ENCODE measurements at places on chromosomes 1 and 21.
A peak's percentile ranks its signal among the peaks of the same experiment; 100 is the strongest.

DNA sequence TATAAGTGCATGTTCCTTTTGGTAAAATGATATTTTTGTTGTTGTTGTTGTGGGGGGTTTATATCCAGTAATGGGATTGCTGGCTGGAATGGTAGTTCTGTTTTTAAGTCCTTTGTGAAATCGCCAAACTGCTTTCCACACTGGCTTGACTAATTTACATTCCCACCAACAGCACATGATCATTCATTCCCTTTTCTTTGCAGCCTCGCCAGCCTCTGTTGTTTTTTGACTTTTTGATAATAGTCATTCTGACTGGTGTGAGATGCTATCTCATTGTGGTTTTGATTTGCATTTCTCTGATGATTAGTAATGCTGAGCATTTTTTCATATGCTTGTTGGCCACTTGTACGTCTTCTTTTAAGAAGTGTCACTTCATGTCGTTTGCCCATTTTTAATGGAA, 188.5 kb upstream of the CHRM3 start:
- no peak for DNase-seq

GRCh38 chr1:224203243-224204016, 20.4 kb downstream of the DEGS1 start:
- DNase-seq = peak; percentile 89

GRCh38 chr21:39346671-39347331, 2.1 kb downstream of the HMGN1 start:
- DNase-seq = no peak

- DNase-seq = no peak
Measured at GRCh38 chr21:43355925-43356289, 71.0 kb downstream of the SIK1 start.

DNA sequence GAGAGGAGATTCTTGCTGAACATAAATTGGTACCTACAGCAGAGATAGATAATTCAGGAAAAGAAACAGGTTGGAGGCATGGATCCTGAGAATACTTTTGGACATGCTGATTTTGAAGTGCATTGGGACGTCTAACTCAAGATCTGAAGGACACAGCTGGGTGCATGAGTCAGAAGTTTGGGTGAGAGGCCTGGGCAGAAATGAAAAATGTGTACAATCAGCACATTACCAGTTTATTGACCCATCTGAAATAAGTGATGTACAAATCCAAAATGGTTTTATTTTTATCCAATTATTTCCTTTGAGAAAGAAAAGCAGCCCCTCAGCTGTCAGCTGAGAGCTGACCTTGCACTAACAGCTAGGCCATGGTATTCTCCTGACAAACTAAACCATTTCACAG, 975.2 kb upstream of the B3GALT2 start:
- DNase-seq = no peak

GRCh38 chr1:167141963-167142362, 48.1 kb downstream of the STYXL2 start:
- DNase-seq = no peak

DNA sequence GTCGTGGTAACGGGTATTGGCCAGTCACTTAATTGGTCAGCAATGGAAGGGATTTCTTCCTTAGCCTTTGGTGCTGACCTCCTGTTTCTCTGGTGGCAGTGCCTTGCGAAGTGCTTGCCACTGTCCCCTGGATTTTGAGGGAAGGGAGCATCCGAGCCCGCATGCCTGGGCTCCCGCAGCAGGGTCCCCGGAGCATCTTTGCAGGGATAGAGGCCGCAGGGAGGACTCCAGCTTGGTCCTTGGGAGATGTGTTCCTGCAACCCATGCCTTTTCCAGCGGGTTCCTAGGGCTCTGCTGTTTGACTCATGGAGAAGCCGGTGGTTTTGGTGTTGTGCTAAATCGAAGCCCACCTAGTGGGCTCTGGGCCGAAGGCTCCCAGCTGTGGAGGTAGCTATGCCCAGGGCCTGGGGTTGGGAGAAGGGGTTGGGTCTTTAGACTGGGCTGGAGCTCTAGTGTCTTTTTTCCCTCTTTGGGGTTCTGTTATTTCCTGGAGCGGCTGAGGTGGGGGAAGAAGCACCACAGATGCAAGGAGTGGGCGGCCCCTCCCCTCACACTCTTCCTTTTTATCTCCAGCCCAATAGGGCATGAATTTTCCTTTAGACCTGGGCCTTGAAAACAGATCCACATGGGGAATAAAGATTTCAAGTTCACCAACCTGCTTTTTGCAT, 39.0 kb downstream of the PIK3CD start:
- DNase-seq = peak; percentile 34

DNA sequence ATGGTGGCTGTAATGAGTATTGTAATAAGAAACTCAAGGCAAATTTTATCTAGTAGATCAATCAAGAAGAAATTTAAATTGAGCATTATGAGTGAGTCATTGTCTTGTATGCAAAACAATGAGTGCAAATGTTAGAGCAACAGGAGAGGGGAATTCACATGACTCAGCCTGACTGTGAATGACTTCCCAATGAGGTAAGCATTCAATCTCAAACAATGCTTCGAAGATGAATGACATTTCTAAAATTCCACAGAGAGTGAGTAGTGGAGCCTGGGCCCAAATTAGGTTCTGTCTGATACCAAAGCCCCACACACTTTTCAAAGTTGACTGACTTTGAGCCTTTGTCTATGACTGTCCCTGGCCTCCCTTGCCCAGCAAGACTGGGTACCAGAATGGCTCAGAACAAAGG, 738.0 kb downstream of the PTPRU start:
- peak; percentile 87 for DNase-seq

GRCh38 chr1:75811211-75811981, 14.7 kb downstream of the MSH4 start:
- DNase-seq = no peak
